Transverse colon (tissue), 4 donors: ENCODE measurements at places on chromosomes 13 and 19. TPM values are rescaled to one million over a fixed set of nuclear protein-coding genes. Genes with fewer than 3 reads are reported as not detected.

MRPL57 gene
- total RNA-seq: 59.7 TPM

DNA sequence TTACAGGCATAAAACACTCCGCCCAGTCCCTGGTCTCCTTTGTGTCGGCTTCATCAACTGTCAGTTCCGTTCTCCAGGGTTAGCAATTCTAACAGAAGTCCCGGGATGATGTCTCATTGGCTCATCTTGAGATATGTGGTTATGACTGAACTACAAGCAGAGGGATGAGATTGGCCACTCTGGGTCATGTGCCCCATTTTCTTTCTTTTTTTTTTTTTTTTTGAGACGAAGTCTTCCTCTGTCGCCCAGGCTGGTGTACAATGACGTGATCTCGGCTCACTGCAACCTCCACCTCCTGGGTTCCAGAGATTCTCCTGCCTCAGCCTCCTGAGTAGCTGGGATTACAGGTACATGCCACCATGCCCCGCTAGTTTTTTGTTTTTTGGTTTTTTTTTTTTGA lies 95.4 kb upstream of the MRI1 start:
- DNase-seq: no peak

DNA sequence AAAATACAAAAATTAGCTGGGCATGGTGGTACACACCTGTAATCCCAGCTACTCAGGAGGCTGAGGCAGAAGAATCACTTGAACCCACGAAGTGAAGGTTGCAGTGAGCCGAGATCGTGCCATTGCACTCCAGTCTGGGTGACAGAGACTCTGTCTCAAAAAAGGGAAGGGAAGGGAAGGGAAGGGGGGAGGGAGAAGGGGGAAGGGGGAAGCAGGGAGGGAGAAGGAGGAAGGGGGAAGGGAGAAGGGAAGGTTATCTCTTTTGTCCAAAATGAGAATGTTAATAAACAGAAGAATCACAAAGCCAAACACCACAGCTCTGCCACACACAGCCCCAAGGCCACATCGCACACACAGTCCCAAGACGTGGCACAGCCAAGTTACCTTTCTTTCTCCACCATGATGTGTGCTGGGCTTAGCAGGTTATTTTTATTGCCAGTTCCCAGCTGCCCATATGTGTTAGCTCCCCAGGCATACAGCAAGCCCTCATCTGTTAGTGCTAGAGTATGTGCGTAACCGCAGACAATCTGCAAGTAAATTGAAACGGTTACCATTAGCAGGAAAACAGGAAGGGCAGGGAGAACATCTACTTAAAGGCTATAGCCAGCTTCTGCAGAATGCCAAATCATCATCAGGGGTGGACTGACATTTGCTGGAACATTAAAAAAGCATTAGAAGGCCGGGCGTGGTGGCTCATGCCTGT lies 34.3 kb downstream of the RCBTB1 start:
- DNase-seq: no peak

DNA sequence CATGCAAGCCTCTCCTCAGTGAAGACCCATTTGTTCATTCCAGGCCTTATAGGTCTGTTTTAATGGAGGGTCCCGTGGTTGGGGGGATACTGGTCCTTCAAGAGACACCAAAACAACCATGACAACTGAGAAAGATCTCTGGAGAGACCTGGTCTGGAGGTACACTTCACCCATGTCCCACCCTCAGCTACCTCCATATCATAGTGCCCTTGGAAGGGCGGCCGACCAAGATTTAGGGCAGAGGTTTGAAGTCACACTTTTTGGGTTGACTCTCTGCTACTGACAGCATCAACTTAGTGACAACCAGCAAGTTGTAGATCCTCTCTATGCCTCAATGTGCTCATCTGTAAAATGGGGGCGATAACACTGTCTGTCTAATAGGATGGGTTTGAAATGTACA lies 177.3 kb downstream of the TSHZ3 start:
- DNase-seq: no peak

DNA sequence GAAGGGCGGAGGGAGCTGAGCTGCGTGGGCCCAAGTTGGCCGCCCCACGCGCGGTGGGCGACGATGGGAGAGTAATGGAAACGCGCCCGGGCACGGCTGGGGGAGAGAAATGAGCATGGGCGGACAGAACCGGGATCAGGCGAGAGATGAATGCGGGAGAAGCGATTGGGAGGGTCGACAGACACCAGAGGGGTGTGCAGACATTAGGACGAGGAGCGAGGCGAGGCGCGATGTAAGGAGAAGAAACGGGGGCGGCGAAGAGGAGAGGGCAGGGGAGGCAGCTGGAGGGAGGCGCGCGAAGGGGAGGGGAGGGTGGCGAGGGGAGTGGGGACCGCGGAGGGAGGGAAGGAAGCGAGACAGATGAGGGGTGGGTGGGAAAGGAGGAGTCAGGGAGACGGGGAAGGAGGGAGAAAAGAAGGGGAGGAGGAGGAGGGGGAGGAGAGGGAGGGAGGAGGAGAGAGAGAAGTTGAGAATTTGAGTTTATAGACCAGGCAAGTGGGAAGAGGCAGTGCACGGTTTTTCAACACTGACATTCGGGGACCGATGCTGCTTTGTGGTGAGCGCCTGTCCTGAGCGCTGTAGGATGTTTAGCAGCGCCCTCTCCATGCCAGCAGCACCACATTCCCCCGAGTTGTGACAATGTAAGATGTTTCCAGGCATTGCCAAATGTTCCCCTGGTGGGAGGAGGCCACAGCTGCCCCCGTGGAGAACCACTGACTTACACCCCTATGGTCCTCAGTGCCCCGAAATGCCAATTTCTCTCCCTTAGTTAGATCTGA lies at the start of gene SHISA7:
Gene SHISA7 (minus strand): TSS at position 256 of the 779 bp plus-strand sequence. CDS start 437 bp downstream, outside the sequence.
- no peak for DNase-seq

ADGRE3 gene
- total RNA-seq: not detected

DNA sequence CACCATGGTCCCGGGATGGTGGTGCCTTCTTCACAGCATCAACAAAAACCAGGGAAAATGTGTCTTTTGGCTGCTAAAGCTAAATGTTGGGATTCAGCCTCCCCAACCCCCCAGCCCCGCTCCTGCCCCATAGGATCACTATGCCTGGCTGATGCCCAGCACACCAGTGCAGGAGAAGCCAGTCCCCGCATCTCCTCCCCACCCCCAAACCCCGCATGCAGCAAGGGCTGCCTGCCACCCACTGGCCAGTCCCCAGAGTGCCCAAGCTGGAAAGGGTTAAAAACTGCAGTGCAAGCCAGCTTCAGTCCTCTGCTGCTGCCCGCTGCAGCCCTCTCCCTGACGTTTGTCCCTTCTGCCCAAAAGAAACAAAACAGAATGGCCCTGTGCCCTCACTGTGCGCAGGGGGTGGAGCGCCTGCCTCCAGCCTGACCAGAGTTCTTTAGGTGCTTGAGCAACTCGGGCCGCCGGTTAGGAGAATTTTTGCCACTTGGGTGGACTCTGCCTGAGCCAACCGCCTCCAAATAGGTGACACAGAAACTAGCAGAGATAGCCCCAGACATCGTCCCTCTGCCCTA lies 3.7 kb downstream of the CALM3 start:
- DNase-seq: no peak

ZNF580 gene
- 24.9 TPM for total RNA-seq

DNA sequence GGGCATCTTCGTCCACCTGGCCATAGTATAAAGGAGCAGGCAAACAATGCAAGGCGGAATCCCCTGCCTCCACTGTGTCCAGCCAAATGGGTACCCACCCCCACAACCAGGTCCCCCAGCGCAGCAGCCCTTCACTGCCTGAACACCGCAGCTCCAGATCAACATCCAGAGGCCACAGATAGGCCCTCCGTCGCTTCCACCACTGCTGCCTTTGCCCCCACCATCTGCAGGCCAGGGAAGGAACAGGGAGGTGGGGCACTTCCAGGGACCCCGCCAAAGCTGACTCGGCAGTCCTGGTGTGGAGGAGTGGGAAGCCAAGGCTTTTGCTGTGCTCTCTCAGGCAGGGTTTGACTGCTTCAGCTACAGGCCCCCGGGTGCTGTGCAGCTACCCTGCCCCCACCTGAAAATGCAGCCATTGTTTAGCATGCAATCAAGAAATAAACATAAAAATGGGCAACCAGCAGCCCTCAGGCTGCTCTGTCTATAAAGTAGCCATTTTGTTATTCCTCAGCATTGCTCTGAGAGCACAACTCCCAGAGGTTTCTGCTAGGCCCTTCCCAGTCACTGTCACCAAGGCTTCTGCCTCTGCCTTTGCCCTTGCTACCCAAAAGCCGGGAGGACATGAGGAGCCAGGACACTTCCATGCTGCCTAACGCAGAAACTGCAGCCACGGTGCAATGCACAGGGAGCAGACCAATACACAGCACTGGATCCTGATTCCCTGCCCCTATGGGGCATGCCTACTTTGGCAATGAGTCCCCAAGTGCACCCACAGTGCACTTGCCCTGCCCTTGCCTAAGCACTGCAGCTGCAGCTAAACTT lies 733.2 kb upstream of the KLHL1 start:
- DNase-seq: no peak

DNA sequence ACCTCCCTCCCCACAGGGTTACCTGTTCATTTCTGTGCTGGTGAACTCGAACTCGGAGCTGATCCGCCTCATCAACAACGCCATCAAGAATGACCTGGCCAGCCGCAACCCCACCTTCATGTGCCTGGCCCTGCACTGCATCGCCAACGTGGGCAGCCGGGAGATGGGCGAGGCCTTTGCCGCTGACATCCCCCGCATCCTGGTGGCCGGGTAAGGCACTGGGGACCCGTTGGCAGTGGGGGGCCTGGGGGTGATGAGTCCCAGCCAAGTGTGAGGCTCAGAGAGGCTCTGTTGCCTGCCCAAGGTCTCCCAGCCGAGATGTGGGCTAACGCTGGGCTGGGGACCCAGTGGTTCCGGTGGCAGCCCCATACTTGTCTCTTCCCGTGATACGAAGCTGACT lies 15.7 kb downstream of the AP2A1 start:
- DNase-seq: no peak

ADGRE1 gene
- 0.27 TPM for total RNA-seq

NLRP4 gene
- not detected for total RNA-seq

- no peak for DNase-seq
Measured at GRCh38 chr19:18287836-18288772, 6.7 kb upstream of the JUND start.

LYPD3 gene
- total RNA-seq: not detected

DNA sequence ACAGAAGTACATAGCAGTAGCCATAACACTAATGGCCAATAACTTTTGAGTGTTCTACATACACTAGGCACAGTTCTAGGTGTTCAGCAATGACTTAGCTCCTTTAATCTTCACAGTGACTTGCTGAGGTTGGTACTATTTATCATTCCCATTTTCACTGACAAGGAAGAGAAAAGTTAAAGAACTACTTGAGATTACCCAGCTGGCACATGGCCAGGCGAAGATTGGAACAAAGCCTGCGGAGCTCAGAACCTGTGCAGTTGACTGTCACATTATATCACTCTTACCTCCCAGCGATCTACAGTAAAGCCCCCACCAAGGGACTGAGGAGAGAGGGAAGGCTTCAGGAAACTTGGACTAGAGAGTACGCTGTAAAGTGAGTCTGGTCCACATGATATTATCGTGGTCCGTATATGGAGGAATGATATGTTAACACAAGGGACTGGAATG lies 42.4 kb upstream of the WDFY2 start:
- DNase-seq: peak; percentile 33

CGB7 gene
- 0.20 TPM for total RNA-seq

- no peak for DNase-seq
Measured at GRCh38 chr19:2101417-2102335, 5.0 kb downstream of the IZUMO4 start.

- DNase-seq: no peak
Measured at GRCh38 chr13:23203516-23203915, 22.7 kb downstream of the SGCG start.

- DNase-seq: no peak
Measured at GRCh38 chr13:28522871-28523270, 27.9 kb upstream of the FLT1 start.

- no peak for DNase-seq
Measured at GRCh38 chr19:4984438-4984990, 15.6 kb downstream of the KDM4B start.

- DNase-seq: no peak
Measured at GRCh38 chr19:49772850-49773432, 6.1 kb downstream of the AP2A1 start.

DNA sequence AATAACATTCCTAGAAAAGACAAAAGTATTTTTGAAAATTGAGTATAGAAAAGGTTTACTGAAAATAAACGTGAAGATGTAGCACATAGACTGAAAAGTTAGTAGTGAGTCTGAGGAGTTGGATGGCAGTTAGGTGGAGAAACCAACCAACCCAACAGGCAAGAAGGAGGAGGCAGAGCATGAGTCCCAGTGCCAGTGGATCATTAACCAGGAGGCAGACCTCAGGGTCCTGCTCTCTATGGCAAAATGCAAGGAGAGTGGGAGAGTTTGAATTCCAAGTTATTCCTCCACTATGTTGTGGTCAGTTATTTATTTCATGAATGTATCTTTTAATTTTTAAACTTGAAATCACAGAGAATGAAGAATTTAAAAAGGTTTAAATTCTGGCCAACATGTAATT lies 446.4 kb downstream of the GPC6 start:
- DNase-seq: no peak

SGCG gene
- not detected for total RNA-seq

- no peak for DNase-seq
Measured at GRCh38 chr19:31364963-31365362, 15.7 kb upstream of the TSHZ3 start.

GRCh38 chr13:51027644-51028043 lies 83.4 kb downstream of the C13orf42 start:
- DNase-seq: no peak

DNA sequence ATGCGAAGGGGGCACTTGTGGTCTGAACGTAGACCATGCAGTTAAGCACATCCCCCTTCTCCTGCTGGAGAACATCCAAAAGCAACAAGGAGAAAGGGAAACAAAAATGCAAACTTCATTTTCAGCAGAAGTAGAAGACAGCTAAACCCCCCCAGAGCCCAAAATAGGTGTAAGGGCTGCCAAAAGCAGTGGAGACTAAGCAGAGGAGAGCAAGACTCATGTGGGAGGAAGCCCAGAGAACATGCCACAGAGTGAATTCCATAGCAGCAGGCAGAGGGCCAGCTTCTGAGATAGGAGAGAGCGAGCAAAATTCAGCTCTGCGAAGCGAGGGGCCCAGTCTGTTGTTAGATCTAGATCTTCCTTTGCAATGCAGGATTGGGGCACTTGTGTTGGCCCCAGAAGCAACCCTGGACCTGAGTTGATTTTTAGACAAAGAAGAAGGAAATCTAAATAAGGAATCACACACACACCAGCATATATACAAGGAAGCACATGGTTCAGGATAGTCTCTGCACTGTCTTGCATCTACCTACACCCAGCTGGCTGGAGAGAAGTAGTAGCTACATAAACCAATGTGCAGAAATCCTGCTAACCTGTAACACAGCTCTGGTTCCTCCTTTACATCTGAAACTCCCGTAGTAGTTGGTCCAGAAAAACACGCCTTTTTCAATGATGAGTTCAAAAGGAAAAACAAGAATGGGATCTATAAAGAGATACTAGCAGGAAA lies 199.6 kb downstream of the SPRY2 start:
- no peak for DNase-seq

- DNase-seq: no peak
Measured at GRCh38 chr19:47419030-47419783, at the start of gene MEIS3. MEIS3 (minus strand) TSS chr19:47419527; CDS start chr19:47419081, 446 bp downstream.

FGF22 gene
- total RNA-seq: not detected

DNA sequence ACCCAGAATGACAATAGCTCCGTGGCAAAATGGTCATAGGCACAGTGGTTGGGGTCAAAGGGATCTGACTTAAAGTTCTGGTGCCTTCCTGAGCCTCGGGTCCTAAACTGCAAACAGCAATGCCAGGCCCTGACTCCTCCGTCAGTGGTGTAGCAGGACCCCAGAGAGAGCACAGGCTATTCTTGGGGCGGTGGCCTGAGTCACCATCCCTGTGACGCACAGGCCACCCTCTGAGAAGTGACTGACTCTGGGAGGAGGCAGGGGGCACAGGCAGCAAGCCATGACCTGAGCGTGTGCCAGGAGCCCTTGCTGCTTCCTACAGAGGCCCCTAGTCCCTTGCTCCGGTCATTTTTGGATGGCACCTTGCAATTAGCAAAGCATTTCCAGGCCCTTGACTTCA lies 18.7 kb downstream of the PLVAP start:
- DNase-seq: no peak

C13orf46 gene
- 0.41 TPM for total RNA-seq
